ENCODE measurements at places on chromosomes 3 and 15. TPM values are rescaled to one million over a fixed set of nuclear protein-coding genes. Genes with fewer than 3 reads are reported as not detected.
A peak's percentile ranks its signal among the peaks of the same experiment; 100 is the strongest.

GRCh38 chr3:57890874-57891273 lies 117.3 kb upstream of the FLNB start:
- no peaks in the 10 kb centered on the region for H3K27me3 ChIP-seq
- DNase-seq, result no peak
- no peaks in the 10 kb centered on the region for H3K4me1 ChIP-seq
- no peak overlapping the region for H3K27ac ChIP-seq

Gene AGBL1
- 0.05 TPM for total RNA-seq

GRCh38 chr3:195929452-195929851 lies 21.1 kb upstream of the TNK2 start:
- peaks cover 3% of the 10 kb centered on the region for H3K36me3 ChIP-seq
- no peak overlapping the region for H3K4me3 ChIP-seq
- no peak overlapping the region for H3K27ac ChIP-seq
- no peak for DNase-seq
- H3K27me3 ChIP-seq, result no peaks in the 10 kb centered on the region
- peaks cover 32% of the 10 kb centered on the region for H3K4me1 ChIP-seq

Gene PHLDB2
- 45.8 TPM for total RNA-seq

- no peaks in the 10 kb centered on the region for H3K36me3 ChIP-seq
- no peak overlapping the region for H3K4me3 ChIP-seq
- no peaks in the 10 kb centered on the region for H3K27me3 ChIP-seq
- peak overlapping the region; percentile 57 for H3K27ac ChIP-seq
- peaks cover 17% of the 10 kb centered on the region for H3K4me1 ChIP-seq
These were observed 40.6 kb upstream of the CGNL1 start for GRCh38 chr15:57335719-57336118.

GRCh38 chr3:43180027-43180426 lies 74.1 kb upstream of the POMGNT2 start:
- H3K27me3 ChIP-seq, result no peaks in the 10 kb centered on the region
- H3K4me1 ChIP-seq, result peaks cover 16% of the 10 kb centered on the region
- H3K36me3 ChIP-seq, result no peaks in the 10 kb centered on the region
- H3K4me3 ChIP-seq, result no peak overlapping the region
- no peak for DNase-seq
- no peak overlapping the region for H3K27ac ChIP-seq

Gene TUSC7
- not detected for total RNA-seq
